ENCODE measurements at places on chromosomes 12 and 14. TPM values are rescaled to one million over a fixed set of nuclear protein-coding genes. Genes with fewer than 3 reads are reported as not detected.

The SERPINA10 gene
- not detected for total RNA-seq

DNA sequence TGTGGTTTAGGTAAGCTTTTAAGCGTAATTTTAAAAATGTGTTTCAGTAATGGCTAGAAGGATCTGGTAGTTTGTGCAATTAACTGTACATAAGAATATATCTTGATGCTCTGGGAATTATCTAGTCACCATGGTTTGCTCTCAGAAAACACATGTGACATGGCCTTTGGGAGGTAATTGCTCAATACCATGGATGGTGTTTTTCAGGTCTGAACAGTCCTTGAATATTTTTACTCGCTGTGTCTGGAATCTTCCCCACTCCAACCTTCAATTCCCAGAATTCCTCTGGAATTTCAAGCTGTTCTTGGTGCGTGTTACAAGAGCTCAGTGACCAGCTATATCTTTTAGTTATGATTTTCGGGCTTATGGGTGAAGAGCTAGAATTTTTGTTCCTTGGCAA is 85.3 kb downstream of the DAAM1 start:
- peaks cover 36% of the 10 kb centered on the region for H3K4me1 ChIP-seq
- no peak for DNase-seq
- H3K27ac ChIP-seq: no peak overlapping the region
- no peaks in the 10 kb centered on the region for H3K27me3 ChIP-seq

GRCh38 chr14:101925152-101925551 is 39.2 kb upstream of the DYNC1H1 start:
- H3K27ac ChIP-seq: no peak overlapping the region
- H3K36me3 ChIP-seq: no peaks in the 10 kb centered on the region
- no peak overlapping the region for H3K4me3 ChIP-seq
- H3K4me1 ChIP-seq: peaks cover 11% of the 10 kb centered on the region
- no peaks in the 10 kb centered on the region for H3K27me3 ChIP-seq

The CCDC63 gene
- not detected for total RNA-seq

The FAM222A gene
- total RNA-seq: under 0.01 TPM

Measured in fibroblast of lung (primary cell).